ENCODE measurements at places on chromosomes 3 and 15.
A peak's percentile ranks its signal among the peaks of the same experiment; 100 is the strongest.

DNA sequence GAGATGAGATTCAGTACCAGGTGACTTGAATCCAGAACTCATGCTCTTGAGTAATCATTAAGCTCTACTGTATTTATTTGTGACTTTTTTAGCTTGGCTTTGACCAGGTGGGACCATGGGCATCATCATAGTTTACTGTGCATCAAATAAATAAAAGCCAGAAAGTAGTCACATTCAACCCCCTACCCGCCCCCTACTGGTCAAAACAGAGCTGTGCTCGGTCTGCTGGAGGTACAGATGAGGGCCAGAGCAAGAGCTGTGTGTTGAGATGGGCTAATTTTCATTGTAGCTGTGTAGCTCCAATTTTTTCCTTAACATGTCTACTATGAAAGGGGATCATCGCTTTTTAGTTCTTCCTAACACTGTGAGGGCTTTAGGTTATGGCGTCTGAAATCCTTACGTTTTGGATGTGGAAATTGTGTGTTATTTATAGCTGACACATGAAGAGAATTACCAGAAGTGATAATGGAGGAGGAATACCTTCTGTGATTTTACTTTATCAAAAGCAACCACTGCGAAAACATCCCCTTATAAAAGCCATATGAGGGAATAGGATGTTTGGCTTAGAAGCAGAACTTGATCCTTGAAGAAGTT, 375.1 kb downstream of the PTPRG start:
- H3K36me3 ChIP-seq = no peaks in the 10 kb centered on the region
- no peak overlapping the region for H3K4me3 ChIP-seq
- no peaks in the 10 kb centered on the region for H3K4me1 ChIP-seq
- H3K27ac ChIP-seq = no peak overlapping the region
- DNase-seq = peak; percentile 3

DNA sequence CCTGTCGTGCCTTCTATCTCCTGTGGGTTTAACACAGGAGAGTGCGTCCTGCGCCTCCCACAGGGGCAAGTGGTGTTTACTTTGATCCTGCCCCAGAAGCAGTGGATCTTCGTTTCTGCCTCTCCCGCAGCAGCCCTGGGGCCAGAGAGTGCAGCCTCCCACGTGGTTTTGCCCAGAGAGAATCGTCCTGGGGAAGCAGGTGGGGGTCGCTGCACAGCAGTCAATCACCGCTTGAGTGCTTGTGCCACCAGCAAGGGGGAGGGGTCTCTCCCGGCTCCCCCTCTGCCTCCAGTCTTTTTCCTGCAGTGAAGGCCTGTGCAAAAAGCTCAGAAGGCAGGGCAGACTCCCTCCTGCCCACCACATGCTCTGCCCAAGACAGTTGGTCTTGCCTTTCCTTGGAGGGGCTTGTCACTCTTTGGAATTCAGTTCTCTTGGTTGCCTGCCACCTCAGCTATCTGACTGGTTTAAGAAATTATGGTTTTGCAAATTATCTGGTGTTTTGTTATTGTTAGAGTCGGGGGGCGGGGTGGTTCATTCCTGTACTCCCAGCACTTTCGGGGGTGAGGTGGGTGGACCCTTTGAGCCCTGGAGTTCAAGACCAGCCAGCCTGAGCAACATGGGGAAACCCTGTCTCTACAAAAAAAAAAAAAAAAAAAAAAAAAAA, 26.9 kb downstream of the STOML1 start:
- H3K4me1 ChIP-seq = peaks cover 15% of the 10 kb centered on the region
- H3K27me3 ChIP-seq = peaks cover 4% of the 10 kb centered on the region
- no peak for DNase-seq
- H3K27ac ChIP-seq = no peak overlapping the region
- H3K4me3 ChIP-seq = peak overlapping the region; percentile 72
- H3K36me3 ChIP-seq = no peaks in the 10 kb centered on the region

DNA sequence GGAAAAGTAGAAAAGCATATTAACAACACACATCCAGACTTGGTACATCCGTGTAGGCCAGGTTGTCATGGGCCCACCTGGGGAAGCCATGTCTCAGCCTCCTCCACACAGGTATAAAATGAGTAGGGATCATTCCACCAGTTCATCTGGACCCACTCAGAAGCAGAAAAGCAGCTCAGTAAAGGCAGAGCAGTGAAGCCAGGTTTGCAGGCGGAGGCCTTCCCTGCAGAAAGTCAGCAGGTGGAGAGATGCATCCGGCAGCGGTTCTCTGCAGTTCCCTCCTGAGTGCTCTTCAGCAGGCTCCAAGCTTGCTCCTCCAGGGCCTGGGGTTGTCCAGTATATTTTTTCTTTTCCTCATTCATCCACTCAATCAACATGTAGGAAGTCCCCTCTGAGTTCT, 22.1 kb downstream of the LOXL1 start:
- peaks cover 4% of the 10 kb centered on the region for H3K4me1 ChIP-seq
- no peak overlapping the region for H3K27ac ChIP-seq
- no peak overlapping the region for H3K4me3 ChIP-seq
- no peak for DNase-seq

DNA sequence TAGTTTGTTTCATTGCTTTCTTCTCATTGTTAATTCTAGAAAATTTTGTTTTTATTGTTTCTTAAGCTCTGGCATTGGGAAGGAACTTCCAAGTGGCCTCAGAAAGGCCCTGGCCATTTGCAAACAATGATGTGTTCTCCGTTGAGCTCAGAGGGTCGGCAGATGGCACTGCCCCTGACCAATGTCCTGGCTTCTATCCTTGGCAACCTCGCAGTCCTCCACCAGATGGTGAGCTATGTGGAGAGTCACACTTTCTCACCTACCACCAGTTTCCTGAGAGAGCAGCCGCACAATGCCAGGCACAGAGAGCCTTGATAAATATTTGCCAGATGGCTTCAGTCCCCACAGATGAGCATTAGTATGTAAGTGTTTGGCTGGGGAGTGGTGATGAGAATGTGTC, 343.7 kb downstream of the EPHB1 start:
- no peaks in the 10 kb centered on the region for H3K36me3 ChIP-seq
- H3K4me3 ChIP-seq = no peak overlapping the region
- H3K27ac ChIP-seq = no peak overlapping the region

- no peak overlapping the region for H3K4me3 ChIP-seq
- H3K4me1 ChIP-seq = peaks cover 28% of the 10 kb centered on the region
- peaks cover 20% of the 10 kb centered on the region for H3K36me3 ChIP-seq
Measured at GRCh38 chr15:96326328-96327154, 4.0 kb upstream of the NR2F2 start.

- H3K4me3 ChIP-seq = no peak overlapping the region
- no peaks in the 10 kb centered on the region for H3K36me3 ChIP-seq
- no peak overlapping the region for H3K27ac ChIP-seq
- no peak for DNase-seq
Measured at GRCh38 chr3:70006089-70006488, 6.6 kb downstream of the SAMMSON start.

DNA sequence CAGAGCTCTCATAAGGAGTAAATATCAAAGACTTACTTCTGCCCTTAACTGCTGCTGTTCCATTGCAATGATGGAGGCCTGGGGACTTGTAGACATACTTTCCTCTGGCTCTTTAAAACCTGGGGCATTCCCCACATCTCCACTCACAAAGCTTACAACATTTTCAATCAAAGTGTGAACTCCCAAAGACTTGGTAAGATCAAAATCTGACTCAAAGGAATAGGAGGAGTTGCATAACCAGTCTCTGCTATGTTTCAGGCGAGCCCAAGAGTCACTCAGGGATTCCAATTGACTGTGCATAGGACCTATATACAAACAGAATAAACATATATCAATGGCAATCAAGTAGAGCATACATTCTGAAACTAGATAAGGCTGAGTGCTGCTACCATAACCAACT, 101.5 kb downstream of the FBXL22 start:
- no peak for DNase-seq
- no peak overlapping the region for H3K4me3 ChIP-seq
- H3K27ac ChIP-seq = no peak overlapping the region
- peaks cover 23% of the 10 kb centered on the region for H3K36me3 ChIP-seq
- no peaks in the 10 kb centered on the region for H3K4me1 ChIP-seq
- no peaks in the 10 kb centered on the region for H3K27me3 ChIP-seq

- no peaks in the 10 kb centered on the region for H3K36me3 ChIP-seq
- H3K27me3 ChIP-seq = no peaks in the 10 kb centered on the region
- no peaks in the 10 kb centered on the region for H3K4me1 ChIP-seq
- H3K27ac ChIP-seq = no peak overlapping the region
- no peak overlapping the region for H3K4me3 ChIP-seq
Measured at GRCh38 chr15:61118885-61119284, 110.2 kb downstream of the RORA start.

GRCh38 chr3:109033000-109033660, 79.5 kb upstream of the GUCA1C start:
- H3K27ac ChIP-seq = no peak overlapping the region
- DNase-seq = no peak
- H3K36me3 ChIP-seq = no peaks in the 10 kb centered on the region
- no peaks in the 10 kb centered on the region for H3K4me1 ChIP-seq
- H3K27me3 ChIP-seq = peaks cover 2% of the 10 kb centered on the region

GRCh38 chr3:143000528-143000927, 842 bp upstream of the U2SURP start:
- H3K4me3 ChIP-seq = peak overlapping the region; percentile 97
- DNase-seq = no peak
- H3K36me3 ChIP-seq = no peaks in the 10 kb centered on the region
- H3K4me1 ChIP-seq = peaks cover 39% of the 10 kb centered on the region
- H3K27ac ChIP-seq = peak overlapping the region; percentile 100

DNA sequence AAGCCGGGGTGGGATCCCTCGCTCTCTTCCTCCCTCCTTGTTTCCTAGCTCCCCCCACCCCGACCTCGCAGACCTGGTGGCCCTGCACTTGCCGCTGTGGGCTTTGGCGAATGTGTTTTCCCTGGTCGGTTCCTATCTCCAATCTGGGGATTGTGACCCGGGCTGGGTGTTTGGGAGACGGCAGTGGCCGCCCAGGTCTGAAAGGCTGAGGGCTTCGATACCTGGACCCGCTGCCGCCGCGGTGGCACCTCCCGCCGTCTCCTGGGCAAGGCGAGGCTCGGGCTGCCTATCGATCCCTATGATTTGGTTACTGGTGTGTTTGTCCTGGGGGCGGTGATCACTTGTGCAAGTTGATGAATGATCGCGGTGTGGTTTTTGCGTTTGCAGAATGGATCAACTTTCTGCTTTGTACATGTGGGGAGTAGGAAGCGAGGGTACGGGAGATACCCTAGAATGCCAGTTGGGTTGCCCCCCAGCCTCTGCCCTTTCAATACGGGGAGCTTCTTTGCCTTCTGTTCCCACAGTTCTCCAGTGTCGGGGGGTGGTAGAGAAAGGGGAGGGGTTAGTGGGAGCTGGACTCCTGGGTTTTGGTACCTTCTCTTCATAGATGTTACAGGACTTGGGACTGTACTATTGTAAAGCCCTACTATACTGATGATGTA, 3.0 kb downstream of the BBX start:
- H3K4me3 ChIP-seq = peak overlapping the region; percentile 93
- peaks cover 24% of the 10 kb centered on the region for H3K4me1 ChIP-seq
- peaks cover 16% of the 10 kb centered on the region for H3K27me3 ChIP-seq
- no peaks in the 10 kb centered on the region for H3K36me3 ChIP-seq
- peak; percentile 28 for DNase-seq

DNA sequence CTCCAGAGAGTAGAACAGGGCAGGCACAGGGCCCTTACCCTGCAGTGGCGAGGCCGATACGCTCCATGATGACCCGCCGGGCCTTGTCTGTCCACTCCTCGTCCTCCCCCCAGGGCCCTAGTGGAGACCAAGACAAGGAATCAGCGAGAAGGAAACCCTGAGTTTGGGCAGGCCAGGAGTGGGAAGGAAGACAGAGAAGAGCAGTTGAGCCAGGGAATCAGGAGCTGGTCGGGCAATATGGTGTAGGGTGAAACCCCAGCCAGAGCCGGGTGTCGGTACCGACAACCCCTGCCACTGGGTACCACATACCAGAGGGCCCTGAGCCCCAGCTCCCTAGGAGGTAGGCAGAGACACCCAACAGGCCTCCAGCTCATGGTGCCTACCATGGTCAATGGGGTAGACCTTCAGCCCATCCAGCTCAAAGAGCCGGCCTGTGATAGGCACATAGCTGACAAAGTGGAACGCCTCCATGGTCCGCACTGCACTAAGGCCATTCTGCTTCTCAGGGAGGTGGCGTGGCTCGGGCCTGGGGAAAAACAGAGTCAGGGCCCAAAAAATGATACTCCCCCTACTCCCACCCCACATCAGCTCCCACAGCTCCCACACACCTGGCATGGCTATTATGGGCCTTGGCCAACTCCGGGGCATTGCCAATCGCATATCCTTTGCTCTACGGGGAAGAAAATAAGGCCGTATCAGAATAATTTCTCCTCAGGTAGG, 38.0 kb downstream of the SEMA3G start:
- H3K36me3 ChIP-seq = peaks cover 24% of the 10 kb centered on the region
- H3K4me1 ChIP-seq = peaks cover 44% of the 10 kb centered on the region
- H3K27ac ChIP-seq = peak overlapping the region; percentile 61
- peaks cover 11% of the 10 kb centered on the region for H3K27me3 ChIP-seq
- no peak overlapping the region for H3K4me3 ChIP-seq

DNA sequence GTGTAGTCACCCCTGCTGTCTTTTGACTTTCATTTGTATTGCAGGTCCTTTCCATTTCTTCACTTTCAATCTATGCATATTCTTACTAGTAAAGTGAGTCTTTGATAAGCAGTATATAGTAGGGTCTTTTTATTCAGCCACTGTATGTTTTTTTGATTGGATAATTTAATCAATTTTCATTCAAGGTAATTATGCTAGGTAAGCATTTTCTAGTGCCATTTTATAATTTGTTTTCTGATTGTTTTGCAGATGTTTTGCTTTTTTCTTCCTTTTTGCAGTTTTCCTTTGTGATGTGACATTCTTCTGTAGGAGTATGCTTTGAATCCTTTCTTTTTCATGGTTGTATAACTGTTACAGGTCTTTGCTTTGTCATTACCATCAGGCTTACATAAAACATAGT, 504.3 kb upstream of the GBE1 start:
- no peak overlapping the region for H3K4me3 ChIP-seq
- no peak for DNase-seq
- H3K27me3 ChIP-seq = no peaks in the 10 kb centered on the region
- no peak overlapping the region for H3K27ac ChIP-seq
- no peaks in the 10 kb centered on the region for H3K4me1 ChIP-seq

Measured in immature natural killer cell (primary cell).